ENCODE measurements at places on chromosomes 1 and 21.

DNA sequence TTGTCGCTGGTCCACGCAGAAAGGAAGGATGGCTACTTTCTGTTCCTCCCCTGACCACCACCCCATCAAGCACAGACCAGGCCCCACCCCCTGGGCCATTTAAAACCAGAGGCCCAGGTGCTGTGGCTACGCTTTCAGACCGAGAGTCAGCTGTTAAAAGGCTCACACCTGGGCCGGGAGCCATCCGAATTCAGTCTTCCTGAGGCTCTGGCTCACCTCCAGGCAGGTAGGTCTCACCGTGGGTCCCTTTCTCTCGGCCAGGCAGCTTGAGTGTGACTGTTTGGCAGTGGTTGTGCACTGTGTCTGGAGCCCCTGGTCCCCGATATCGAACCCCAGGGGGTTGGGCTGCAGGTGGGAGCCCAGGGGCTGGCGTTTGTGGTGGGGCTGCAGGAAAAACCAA, 7.2 kb downstream of the ACTL8 start:
- DNase-seq, result no peak

DNA sequence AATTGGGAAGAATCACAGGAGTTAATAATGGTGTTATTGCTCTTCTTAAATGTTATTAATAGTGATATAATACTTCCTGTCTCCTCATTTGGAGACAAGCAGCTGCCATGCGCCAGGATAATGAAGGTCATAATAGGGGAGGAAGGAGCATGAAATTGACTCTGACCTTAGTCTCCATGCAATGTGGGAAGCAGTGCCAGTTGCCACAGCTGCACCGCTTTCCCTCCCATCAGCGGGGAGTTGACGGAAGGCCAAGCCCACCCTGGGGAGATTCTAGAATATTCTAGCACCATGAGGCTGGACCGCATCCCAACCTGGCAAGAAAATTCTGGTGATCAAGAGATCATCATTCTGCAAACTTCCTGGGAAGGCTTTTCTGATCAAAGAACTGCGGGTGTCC, 11.0 kb upstream of the OLIG1 start:
- no peak for DNase-seq

- no peak for DNase-seq
These were observed 348.7 kb downstream of the RWDD3 start for GRCh38 chr1:95582746-95583145.

- DNase-seq, result no peak
These were observed 16.9 kb upstream of the SLAMF9 start for GRCh38 chr1:159970932-159971342.

DNA sequence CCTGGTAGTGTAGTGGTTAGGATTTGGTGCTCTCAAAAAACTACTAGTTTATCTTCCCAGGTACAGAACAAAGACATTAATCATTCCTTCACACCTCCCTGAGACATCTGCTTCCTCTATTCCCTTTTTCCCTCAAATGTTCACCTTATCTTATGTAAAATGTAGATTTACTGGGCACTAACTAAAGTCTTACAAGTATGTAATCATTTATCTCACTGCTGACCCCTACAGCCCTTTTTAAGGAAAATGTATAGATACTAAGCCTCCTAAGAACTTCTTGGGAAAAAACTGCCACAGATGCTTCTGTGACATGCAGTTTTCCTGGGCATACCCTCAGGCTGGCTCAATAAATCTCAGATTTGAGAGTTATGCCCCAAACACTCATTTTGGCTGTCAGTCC, 50.8 kb upstream of the NEK7 start:
- no peak for DNase-seq

DNA sequence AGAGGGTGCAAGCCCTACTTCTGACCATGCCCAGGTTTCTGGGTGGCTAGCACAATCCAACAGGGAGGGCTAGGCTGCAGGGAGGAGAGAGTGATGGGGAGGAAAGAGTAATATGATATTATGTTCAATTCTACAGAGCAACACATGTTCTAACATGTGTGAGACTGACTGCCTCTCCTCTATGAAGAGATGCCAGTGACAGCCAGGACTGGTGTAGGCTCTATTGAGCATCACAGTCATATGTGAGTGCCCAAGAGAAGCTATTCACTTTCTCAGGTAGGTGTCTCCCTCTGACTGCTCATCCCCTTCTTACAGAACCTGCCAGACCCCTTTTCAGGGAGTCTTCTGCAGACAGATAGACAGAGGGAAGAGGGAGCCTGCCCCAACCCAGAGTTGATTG, 446.1 kb downstream of the SIPA1L2 start:
- no peak for DNase-seq

DNA sequence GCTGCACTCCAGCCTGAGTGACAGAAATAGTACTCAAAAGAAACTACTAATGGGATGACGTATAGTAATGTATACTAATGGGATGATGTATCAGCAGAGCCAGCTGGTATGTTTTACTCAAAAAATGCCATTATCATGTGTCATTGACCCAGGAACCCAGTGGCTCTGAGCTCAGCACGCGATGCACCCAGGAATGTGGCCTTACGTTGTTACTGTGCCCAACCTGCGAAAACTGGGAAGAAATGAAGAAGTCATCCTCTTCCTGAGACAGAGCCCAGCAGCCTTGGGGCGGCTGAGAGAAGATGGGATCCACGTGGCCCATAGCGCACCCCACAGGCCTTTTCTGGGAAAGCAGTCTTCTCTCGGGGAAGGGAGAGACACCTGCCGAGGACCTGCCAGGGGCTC, 8.8 kb downstream of the UBE2J2 start:
- no peak for DNase-seq

DNA sequence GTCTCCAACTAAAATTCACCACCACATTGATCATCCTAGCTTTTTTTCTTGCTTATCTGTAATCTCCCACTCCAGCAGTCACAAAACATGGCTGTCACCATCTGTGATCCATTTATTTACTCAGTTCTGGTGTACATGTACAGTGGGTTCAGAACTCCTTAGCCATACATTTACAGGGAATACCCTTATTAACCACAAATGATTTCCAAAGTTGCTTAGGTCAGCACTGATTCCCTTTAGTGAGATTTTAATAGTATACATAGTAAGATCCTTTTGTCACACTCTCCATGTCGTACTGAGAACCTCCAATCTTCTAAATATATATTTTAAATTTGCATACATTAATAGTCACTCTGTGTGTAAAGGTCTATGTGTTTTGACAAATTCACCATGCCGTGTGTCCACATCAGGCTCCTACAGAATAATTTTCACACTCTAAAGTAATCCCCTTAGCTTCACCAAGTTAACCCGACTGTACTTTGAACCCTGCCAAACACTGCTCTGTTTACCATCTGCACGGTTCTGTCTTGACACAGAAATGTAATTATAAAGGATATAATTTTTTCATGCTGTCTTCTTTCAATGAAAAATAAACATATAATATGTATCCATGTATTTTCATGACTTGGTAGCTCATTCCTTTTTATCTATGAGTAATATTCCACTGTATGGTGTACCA, 473.6 kb upstream of the ZP4 start:
- no peak for DNase-seq

DNA sequence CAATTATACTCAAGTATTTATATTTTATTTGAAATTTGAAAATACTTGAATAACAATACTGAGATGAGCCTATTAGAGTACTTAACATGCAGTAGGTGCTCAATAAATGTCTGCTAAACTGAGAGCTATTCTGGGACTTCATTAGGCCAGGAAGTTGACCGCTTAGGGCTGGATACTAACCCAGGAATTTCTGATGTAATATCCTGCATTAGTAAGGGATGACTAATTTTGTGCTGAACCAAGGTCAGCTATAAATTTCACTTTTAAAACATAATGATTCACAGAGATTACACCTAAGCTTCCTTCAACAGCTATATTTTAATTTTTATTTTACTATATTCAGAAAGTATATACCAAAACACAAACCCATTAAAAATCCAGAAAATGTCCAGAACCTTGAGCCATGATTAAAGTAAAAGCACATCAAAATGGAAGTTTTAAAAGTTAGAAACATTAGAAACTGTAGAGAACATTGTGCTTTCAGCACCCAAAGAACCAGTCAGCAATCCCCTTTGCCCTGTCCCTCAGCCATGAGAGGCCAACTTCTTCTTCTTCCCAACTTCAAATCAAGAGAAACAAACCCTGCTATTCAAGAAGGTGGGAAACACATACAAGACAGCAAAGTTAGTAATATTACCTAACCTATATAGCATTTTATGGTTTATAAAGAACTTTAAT, 35.4 kb downstream of the WNT2B start:
- DNase-seq, result no peak

DNA sequence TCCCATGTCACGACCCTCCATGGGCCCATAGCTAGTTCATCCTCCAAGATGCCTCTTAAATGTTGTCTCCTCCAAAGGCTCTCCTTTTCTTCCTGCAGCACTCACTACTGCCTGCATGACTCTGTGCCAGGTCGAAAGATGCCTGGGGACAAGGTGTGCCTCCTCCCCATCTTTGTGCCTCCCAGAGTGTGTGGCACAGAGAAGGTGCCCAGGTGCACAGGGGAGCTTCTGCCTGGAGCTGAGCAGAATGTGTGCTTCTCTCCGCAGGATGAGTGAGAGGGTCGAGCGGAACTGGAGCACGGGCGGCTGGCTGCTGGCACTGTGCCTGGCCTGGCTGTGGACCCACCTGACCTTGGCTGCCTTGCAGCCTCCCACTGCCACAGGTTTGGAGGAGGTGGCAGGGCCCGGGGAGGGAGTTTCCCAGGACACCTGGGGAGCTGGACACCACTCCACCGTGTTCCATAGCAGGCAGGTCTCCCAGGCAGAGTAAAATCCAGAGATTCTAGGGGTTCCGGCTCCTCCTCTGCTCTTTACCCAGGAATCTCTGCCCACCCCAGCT, 6.9 kb upstream of the PPM1J start:
- DNase-seq, result no peak

- no peak for DNase-seq
These were observed 22.7 kb upstream of the LRIF1 start for GRCh38 chr1:110986407-110986891.

DNA sequence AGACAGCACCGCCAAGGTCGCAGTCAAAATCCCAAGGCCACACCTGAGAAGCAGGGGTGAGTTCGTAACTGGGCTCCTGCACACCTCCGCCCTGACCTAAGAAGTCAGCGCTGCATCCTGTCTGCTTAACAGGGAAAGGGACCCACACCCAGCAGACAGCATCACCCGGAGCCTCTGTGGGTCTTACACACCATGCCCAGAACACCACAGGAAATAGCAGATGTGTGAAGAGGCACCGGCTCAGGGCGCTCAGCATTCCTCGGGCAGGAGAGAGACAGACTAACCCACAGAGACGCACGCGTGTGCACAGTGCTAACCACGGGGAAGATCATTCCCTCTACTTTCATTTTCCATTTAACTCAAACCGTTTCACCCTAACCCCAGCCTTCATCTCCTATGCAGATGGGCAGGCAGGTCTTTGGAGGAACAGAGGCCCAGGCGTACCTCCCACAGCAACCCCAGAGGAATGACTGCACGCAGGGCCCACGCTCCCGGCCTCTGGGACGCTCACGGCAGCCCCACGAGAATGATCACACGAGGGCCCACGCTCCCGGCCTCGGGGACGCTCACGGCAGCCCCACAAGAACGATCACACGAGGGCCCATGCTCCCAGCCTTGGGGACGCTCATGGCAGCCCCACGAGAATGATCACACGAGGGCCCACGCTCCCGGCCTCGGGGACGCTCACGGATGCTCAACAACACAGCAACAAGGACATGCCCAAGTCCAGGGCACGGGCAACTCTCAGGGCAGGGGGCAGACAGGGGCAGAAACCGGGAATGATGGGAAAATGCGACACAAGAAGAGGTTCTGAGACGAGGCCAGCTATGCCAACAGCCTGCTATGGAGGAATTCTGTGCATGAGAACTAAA, 20.9 kb downstream of the POFUT2 start:
- no peak for DNase-seq

DNA sequence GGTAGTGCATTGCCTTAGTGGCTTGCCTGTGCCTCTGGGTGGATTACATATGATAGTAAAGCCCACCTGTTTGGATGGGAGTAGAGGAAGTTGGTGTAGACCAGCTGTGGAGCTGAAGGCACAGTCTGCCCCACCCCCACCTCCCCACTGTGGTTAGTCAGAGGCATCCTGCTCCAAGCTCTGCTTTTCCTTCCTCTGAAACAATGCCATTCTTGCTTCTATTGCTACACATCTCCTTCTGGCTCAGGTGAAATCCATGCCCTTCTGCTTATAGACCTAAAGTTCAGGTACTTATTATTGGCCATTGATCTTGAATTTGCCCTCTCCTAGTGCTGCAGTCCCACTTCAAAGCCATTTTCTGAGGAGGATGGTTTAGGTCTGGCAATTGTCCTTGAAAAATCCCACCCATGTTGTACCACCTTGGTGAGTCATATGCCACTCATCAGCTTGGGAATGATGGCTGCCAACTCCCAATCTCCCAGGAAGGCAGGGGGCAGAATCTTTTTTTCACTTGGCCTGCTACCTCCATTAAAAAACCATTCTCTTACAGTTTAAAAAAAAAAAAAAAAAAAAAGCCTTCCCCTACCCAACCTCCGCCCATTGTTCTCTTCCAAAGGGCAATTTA, 6.7 kb upstream of the TXLNA start:
- DNase-seq, result no peak

- DNase-seq, result no peak
These were observed 186.2 kb downstream of the RHOU start for GRCh38 chr1:228921481-228921880.

DNA sequence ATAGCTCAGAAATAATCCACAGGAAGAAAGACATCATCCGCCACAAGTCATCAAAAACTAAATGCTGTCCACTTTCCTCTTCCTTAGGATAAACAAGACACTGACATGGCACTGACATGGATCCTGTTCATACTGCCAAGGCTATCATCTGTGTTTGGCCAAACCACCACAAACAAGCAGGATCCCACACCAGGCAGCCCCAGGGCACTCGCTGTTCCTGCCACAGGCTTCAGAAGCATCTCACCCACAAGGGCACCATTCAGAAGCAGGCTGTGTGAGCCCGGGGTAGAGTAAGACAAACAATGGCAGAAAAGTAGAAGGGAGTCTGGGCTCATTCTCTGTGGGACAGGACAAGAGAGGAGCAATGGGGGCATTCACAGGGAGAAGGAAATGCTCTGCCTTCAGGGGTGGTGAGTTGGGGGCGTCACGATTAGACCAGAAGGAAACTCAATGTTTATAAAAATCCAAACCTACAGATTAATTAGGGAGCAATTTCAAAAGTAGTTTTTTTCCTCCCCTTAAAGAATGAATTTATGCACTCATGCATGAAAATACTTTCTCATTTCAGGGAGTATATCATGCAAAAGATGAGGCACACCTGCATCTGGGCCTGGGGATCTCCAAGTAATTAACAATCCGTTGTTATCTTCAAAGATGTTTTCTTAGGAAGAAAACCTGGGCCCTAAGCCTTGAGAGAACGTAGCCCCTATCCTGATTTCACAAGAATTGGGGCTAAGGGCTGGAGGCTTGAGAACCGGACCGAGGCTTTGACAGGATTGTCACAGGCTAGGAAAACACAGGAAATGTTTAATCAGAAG, 43.3 kb upstream of the ATP1A1 start:
- no peak for DNase-seq

- no peak for DNase-seq
These were observed 724 bp downstream of the DOCK7 start for GRCh38 chr1:62687421-62687902.
